ENCODE measurements at places on chromosomes 7 and 10.

DNA sequence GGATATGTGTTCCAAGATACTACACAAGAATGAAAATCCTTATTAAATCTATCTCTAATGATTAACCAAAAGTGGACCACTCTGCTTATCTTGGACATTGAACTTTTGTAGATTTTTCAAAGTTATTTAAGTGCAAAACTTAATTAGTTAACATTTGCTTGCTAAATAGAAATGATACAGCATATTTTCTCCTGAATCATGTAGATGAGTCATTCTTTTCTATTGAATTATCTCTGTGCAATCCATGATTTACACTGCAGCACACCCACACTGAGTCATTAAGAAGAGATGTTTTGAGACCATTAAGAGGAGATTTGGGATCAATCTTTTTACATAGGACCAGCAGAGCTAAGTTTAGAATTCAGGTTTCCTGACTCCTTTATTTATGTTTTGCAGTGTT, 6.6 kb upstream of the ABCC2 start:
- DNase-seq, result peak; percentile 92

GRCh38 chr7:76054123-76055120, 6.5 kb downstream of the MDH2 start:
- DNase-seq, result no peak

DNA sequence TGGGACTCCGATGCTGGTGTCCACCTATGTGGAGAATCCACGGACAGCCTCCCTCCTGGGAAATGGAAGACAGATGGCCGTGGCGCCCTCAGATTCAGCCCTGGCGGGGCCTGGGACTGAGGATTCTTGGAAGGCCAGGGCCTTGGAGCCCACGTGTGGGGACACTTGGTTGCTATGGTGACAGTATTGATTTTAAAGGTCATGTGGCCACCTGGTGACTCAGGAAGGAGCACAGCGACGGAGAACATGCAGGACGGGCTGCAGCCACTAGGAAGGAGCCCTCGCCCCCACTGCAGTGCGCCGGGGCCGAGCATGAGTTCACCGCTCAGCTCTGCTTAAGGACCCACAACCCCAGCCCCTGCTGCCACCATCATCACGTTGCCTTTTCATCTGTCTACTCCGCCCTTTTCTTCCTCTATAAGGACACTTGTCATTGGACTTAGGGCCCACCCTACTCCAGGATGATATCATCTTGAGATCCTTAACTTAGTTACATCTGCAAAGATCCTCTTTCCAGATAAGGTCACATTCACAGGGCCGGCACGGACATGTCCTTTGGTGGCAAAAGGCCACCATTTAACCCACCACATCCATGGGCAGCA, 3.7 kb upstream of the STK32C start:
- no peak for DNase-seq

DNA sequence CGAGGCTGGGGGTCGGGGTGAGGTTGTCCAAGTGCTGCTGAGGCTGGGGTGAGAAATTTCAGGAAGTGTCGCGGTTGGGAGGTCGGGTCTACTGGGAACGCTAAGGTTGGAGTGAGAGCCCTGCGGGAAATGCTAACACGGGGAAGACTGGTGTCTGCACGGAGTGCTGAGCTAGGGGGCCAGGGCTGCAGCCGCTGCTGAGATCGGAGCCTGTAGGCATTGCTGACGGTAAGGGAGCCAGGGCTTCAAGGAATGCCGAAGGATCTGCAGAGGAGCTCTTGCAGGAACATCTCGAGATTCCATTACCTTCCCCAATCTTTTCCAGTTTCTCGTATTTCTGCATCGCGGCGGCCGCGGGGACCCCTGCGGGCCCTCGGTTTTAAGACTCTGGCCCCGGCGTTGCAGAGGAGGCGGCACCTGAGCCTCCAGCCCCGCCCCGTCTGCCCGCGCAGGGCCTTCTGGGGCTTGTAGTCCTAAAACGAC, at the start of gene CDK5:
TSS of gene CDK5 (minus strand) at position 392 of the 483 bp plus-strand sequence. CDS start at position 343, 49 bp downstream.
- DNase-seq, result no peak

GRCh38 chr7:116331020-116331419, 120.7 kb downstream of the TES start:
- peak; percentile 90 for DNase-seq

- peak; percentile 44 for DNase-seq
Observed at GRCh38 chr7:106178593-106179134, 66.6 kb upstream of the SYPL1 start.

GRCh38 chr7:111210996-111211395, 120.1 kb downstream of the LRRN3 start:
- DNase-seq, result peak; percentile 81

DNA sequence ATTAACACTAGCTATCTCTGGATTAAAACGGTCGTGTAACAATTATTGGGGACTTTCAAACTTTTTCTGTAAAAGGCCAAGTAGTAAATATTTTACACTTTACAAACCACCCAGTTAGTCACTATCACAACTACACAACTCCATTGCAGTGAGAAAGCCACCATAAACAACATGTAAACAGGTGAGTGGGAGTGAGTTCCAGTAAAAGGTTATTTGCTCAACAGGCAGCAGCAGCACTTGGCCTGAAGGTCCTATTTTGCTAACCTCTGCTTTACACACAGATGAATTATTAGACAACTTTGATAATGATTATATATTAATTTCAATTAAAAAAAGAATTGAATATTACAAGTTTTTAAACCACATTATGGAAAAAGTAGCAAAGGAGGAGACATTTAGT, 15.8 kb upstream of the AGMO start:
- DNase-seq, result no peak

DNA sequence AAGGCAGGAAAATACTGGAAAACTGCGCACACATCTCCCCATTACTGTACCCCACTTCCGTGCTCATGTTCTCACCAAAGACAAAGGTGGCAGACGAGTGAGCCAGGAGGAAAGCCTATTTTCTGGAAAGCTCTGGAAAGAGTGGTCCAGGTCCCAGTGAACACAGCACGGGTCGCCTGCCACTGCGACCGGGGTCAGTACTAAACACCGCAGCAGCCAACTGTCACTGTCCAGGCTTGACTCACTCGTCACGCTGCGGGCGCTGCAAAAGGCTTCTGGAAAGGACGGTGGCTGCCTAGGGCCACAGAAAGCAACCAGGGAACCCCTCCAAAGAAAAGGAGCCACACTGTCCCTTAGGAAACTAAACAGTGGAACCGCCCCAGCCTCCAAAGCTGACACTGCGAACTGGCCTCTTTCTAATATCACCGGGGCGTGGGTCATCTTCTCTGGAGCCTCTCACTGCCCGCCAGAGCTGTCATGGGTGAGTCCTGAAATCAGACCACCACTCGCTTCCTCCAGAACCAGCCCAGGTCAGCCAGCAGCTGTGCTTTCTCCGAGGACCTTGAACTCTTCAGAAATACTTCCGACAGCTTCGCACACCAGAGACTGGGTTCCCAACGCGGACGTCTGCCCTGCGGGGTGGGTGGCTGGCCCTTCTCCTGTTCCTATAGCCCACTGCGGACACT, 4.0 kb downstream of the RADIL start:
- DNase-seq, result no peak

GRCh38 chr7:98569691-98570337, 47.3 kb upstream of the NPTX2 start:
- DNase-seq, result no peak

DNA sequence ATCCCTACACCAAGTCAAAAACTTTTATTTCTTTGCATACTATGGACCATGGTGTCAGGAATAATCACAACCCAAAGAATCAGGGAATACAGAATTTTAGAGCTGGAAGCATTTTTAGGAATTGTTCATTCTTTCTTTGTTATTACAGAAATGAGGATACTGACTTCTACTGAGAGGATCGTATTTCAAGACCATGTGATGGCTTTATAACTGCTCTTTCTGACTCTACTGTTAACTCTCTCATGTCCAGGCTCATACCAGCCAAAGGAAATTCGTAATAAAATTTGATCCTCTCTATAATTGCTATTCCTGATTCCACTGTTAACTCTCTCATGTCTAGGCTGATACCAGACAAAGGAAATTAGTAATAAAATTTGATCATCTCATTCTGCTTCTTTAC, 1050.9 kb upstream of the C7orf33 start:
- peak; percentile 5 for DNase-seq

DNA sequence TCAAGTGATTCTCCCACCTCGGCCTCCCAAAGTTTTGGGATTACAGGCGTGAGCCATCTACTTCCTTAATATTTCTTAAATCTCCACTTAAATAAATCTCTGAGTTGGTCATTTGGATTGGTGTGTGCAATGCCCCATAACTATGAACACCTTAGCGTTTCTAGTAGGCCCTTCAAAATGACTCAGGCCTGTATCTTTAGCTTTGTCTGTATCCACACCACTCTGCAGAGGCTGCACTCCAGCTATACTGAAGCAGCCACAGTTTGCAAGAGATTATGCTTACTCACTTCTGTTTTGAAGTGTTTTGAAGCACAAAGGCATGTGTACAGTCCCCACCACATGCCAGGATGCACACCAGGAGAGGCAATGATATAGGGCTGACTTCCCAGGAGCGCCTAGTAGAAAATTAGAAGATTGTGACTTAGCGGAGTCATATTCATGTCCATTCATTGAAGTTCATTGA, 2.4 kb upstream of the ST7 start:
- no peak for DNase-seq

- DNase-seq, result no peak
Observed at GRCh38 chr10:101859530-101859929, 15.9 kb upstream of the KCNIP2 start.

- DNase-seq, result no peak
Observed at GRCh38 chr7:1093916-1094508, 6.1 kb downstream of the GPER1 start.

GRCh38 chr7:1716263-1717094, 46.4 kb downstream of the ELFN1 start:
- peak; percentile 74 for DNase-seq

DNA sequence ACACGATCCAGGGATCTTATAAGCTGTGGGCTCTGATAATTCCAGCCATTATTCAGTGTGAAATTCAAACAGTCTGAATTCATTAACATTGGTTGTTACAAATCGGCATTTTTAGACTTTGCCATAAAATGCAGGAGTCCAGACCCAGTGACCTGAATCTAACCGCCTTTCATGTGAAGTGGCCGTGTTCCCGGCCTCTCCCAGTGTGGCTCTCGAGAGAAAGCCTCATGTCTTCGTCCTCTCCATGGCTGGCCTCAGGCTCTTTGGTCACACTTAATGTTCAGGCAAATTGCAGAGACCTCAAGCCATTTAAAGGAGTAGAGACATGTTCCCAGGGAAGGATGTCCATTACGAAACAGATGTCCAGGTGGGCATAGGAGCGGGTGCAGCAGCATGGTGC, 59.3 kb downstream of the CTBP2 start:
- DNase-seq, result no peak

GRCh38 chr7:1924258-1924817, 254.3 kb downstream of the ELFN1 start:
- peak; percentile 93 for DNase-seq

DNA sequence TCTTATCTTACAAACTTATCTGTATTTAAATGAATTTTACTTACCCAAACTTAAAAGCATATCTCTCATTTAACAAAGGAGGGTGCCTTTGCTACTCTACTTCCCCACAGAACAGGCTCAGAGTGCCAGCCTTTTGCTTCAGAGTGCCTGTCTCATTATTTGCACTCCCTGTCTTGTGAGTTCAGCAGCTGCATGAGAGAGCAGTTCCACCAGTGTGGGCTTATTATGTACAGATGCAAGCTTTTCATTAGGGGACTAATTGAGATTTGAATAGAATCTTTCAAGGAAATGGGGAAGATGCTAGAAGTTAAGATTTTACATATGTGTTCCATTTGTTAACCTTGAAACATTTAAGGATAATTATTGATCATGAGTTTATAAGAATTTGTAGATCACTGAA, 310.2 kb upstream of the LRRN3 start:
- no peak for DNase-seq

DNA sequence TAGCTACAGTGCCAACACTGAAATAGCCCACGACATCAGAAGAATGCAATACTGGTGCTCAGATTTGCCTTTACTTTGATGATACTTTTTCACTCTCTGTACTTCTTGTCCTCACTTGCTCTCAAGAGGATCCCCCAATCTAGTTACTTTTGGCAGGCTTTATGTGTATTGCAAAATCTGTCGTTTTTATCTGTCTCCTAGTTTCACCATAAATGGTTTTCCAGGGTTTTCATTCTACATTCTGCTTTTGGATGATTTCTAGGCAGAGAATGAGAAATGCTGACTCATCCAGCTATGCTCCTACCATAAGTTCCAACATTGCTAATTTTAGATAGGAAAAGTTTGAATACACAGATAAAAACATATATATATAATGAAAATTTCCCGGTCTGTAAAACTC, 659.5 kb upstream of the NRG3 start:
- peak; percentile 55 for DNase-seq

GRCh38 chr7:105674200-105674920, 93.1 kb upstream of the EFCAB10 start:
- no peak for DNase-seq

DNA sequence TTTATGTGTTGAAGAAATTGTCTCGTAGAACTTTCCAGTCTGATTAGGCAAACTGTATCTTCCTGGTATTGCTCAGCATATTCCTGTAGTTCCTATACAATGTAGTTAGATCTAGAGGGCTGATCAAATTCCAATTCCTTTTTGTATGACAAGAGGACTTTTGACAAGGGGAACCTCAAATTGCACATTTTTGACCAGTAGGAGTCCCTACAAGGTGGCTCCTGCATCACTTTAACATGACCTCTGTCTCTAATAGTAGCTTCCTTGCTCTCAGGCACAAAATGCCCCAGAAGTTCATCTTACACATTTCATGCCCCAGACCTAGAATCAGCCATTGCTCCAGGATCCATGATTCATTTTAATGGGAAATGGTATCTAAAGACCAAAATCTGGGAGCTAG, 18.7 kb downstream of the HERPUD2 start:
- DNase-seq, result no peak

Data from fibroblast of skin of right quadriceps (primary cell).